ENCODE measurements at places on chromosomes 6 and 20.

DNA sequence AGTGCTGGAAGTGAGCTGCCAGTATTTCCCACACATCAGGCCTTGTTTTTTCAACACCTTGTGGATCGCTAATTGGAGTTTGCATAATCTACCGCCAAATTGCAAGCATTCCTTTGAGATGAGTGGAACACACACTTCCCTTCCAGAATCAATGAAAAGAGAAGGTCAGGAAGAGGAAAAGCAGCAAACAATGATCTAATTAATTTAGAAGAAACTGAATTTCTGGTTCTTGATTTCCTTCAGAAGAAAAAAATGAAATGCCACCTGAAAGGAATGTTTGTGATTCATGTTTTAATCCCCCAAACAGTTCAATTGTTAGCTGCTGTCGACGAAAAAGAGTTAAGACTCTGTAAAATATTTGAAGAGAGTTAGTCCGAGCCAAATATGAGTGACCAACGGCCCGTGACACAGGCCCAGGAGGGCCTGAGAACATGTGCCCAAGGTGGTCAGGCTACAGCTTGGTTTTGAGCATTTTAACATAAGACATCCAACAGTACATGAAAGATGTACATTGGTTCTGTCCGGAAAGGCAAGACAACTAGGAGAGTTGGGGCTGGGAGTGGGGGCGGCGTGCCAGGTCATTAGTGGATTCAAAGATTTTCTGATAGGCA, 182.3 kb downstream of the MTFR2 start:
- no peak for DNase-seq

DNA sequence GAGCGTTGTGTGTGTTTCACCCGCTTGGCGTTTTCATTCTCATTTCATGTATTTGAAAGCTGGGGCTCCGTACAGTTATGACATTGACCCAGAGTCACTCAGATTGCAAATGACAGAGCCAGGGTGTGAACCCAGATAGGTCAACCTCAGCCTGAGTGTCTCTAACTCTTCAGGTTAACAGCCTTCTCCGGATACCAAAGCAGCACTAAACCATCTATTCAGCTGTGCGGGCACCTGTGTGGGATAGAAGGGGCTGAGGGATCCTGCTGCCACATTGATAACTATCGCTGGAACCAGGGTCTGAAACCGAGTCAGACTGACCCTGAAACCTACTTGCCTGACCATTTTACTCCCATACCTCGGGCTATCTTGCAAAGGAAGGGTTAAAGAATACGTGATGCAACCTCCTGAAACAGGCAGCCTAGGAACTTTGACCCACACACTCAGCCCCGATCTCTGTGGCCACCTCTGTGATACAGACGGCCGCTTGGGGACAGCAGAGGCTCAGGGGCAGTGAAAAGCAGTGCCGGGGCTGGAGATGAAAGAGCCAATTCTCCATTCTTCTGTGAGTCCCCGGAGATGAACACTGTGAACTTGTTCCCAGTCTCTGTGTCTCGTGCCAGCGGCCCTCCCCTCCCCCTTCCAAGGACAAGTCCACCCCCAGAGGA, 233.5 kb upstream of the QKI start:
- DNase-seq = no peak

DNA sequence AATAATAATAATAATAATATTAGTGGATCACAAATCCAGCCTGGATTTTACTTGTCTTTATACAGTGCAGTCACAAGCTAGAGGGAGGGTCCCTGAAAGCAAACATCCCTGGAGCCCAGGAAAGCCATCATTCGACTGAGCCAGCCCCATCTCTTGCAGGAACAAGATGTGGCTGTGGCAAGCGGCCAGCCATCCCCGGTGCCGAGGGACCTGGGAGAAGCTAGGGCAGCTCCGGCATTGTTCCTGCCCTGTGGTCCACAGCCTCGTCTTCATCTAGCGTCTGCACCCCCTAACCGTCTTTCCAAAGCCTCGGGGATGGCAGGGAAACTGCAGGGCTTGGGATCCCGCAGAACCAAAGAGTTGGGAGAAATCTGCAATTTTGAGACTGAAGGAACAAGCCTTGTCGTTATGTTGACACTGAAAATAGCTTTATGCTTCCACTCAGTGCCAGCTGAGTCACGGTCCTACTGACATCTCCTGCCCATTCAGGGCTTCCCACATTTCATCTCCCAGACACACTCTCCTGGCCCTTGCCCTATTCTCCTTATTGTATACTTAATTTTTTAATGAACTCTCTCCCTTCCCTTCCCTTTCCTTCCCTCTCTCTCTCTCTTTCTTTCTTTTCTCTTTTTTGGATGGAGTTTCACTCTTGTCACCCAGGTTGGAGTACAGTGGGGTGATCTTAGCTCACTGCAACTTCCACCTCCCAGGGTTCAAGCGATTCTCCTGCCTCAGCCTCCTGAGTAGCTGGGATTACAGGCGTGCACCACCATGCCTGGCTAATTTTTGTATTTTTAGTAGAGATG, 62.5 kb upstream of the ZNFX1 start:
- no peak for DNase-seq

DNA sequence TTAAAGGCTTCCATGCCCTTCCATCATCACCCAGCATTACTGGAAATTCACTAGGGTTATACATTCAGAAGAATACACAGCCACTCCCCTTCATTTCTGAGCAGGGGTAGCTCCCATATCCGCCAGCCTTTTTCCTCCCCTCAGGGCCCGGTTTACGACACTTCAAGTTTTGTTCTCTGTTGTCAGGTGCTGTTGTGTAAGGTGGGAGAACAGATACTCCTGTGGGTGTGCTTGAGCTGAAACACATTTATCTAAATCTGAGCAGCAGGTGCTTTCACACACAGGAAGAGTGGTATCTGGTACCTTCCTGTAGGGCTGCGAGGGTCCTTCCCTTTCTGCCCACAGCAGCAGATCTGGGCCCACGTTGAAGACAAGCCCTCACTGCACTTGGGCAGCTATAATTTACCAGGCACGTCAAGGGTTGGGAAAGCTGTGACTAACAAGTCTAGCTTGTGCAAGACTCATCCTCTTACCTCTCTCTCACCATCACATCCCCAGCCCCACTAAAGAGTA, 215.8 kb upstream of the RREB1 start:
- no peak for DNase-seq
